ENCODE measurements at places on chromosomes 12 and 14.

GRCh38 chr12:129145381-129145780, 292.1 kb downstream of the GLT1D1 start:
- DNase-seq, result no peak

DNA sequence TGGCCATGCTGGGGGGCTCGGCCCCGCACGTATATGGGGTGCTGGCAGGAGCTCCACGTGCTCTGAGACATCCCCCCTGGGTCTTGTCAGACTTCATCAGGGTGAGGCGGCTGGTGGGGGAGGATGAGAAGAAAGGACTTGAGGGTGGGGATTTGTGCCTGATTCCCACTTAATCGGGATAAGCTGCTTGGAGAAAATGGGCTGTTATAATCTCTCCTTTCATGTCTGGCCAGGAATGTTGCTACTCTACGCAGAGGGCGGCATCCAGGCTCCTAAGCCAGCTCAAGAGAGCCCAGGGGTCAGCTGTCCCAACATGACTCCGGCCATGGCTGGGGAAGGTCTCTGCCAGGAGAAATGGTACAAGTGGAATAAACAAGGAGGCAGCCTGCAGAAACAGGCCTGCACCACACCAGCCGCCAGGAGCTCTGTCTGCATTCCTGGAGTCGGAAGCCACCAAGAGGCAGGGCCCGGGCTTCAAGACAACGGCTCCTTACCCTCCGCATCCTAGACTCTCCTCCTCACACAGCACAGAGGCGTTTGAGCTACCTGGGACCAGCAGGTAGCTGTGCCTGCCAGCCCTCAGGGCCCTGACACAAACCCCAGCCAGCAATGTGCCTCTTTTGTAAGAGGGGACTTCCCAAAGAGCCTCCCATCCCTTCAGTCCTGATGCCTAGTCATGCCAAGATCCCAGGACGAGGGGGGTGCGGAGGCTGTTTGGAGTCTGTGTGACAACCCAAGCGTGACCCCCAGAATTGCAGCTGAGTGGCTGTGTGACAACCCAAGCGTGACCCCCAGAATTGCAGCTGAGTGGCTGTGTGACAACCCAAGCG, 195.8 kb upstream of the DIO3 start:
- DNase-seq, result peak; percentile 33

GRCh38 chr12:127886827-127887226, 380.1 kb upstream of the TMEM132C start:
- no peak for DNase-seq

DNA sequence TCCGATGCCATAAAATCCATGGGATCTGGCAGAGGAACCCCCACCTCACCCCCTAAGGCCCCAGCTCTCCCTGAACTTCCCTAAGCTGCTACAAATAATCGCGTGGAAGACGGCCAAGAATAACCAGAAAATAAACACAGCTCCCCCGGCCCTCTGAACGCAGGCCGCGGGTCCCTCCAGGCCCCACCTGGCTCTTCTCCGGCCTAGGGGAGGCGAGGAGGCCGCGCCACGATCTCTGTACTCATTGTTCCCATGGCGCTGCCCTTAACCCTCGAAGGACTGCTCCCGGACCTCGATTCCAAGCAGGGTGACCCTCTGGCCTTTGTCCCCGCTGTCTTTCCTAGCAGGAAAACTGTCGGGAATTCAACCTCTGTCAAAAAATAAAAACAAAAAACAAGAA, 33.9 kb upstream of the TBX5 start:
- no peak for DNase-seq

DNA sequence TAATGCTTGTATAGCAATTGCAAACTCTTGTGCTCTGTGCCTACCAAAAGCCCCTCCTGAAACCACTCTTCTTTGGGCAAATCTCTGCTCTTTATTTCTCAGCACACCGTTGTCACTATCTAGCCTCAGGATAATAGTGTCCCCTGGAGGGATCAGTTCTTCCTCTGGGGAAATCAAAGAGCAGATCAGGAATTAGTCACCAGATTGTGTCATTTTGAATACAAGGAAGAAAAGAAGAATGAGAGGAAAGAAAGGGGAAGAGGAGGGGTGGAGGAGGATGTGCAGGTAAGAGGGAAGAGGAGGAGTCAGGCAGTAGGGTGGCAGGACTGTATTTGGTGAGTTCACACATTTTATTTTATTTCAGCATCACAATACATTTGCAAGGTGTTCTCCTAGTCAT, 256.4 kb downstream of the GRIN2B start:
- DNase-seq, result peak; percentile 71

GRCh38 chr12:4564818-4565217, 2.8 kb downstream of the DYRK4 start:
- no peak for DNase-seq

DNA sequence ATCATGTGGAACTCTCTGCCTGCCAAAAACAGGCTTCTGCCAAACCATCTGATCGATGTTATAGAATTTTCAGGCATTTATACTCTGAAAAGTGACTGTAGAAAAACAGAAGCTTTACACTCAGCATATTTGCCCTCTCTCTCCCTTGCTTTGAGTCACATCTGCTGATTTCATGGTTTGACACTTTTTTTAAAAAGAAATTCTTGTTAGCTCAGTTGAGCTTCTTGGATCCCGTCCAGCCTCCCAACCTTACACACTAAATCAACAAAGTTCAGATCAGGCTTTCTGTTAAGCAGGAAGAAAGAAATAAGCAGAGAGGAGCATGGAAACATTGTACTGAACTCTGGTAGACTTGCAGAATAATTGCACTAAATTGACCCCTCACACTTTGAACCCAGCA, 193.6 kb upstream of the SEL1L start:
- DNase-seq, result peak; percentile 48

DNA sequence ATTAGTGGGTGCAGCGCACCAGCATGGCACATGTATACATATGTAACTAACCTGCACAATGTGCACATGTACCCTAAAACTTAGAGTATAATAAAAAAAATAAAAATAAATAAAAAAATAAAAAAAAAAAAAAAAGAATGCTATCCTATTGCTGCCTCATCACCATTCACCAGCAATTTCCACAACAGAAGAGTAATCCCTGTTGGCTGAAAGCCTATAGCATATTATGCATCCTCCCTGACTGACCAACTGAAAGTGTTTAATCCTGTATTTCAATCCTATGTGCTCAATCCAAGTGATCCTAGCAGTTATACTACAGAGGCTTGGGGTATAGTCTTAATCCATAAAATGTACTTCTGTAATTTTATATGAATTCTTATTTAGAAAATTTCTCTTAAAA, 18.5 kb downstream of the DICER1 start:
- no peak for DNase-seq

- peak; percentile 6 for DNase-seq
These were observed 45.9 kb downstream of the IFNG start for GRCh38 chr12:68113644-68114043.

DNA sequence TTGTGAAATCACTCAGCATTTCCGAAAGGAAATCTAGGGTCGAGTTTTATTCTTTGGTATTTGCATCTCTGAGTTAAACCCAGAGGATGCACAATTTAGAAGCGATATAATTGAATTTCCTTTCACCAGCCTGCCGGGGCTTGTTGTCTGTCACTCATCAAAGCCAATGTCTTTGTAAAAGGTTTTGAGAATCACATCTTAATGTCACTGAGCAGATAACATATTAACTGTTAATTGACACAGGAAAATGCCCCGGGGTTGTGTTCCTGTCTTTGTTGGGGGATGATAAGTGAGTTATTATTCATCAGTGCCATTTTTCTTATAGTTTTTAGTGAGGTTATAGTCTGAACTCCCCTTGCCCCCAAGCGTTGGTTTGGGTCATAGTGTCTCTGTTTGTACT, 73.4 kb downstream of the DUSP6 start:
- no peak for DNase-seq

DNA sequence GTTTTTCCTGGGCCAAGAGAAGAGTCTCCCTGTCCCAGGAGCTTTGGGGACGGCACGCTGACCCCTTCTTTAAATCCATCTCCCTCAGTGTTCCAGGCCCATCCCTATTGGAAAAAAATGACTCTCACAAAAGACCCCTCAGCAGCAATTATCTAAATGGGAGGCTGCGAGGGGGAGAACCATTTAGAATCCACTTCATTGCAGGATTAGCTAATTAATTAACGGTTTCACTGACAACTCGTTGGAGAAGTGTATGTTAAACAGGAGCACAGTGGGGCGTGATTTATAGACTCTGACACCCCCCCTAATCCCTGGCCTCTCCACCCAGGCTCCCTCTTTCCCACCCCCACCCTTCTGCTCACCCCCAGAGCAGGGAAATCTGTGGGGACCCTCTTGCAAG, 162.8 kb upstream of the LHX5 start:
- DNase-seq, result no peak

- DNase-seq, result no peak
These were observed 190.7 kb upstream of the PPFIA2 start for GRCh38 chr12:81949841-81950308.

DNA sequence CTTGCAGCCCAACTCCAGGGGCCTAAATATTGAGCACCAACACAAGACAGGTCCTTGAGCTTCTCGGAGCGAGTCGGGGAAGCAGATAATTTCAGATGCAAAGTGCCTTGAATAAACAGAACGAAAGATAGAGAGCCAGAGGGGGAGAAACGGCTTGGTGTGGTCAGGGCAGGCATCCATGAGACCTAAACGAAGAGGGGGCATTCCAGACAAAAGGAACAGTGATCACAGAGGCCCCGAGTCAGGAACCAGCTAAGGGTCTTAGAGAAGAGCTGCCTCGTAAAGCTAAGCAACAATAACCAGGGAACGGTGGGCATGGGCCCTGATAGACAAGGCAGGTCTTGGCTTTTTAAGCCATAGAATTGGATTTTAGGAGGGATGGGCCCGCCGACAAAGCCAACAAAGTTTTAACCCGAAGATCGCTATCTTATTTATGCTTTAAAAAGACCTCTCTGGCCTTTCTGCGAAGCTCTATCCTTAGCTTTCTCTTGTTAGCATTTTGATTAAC, 421 bp upstream of the ACADS start:
- no peak for DNase-seq

GRCh38 chr14:94332587-94332986, 9.5 kb upstream of the SERPINA6 start:
- DNase-seq, result no peak

GRCh38 chr14:56196274-56196673, 78.1 kb downstream of the PELI2 start:
- DNase-seq, result no peak

DNA sequence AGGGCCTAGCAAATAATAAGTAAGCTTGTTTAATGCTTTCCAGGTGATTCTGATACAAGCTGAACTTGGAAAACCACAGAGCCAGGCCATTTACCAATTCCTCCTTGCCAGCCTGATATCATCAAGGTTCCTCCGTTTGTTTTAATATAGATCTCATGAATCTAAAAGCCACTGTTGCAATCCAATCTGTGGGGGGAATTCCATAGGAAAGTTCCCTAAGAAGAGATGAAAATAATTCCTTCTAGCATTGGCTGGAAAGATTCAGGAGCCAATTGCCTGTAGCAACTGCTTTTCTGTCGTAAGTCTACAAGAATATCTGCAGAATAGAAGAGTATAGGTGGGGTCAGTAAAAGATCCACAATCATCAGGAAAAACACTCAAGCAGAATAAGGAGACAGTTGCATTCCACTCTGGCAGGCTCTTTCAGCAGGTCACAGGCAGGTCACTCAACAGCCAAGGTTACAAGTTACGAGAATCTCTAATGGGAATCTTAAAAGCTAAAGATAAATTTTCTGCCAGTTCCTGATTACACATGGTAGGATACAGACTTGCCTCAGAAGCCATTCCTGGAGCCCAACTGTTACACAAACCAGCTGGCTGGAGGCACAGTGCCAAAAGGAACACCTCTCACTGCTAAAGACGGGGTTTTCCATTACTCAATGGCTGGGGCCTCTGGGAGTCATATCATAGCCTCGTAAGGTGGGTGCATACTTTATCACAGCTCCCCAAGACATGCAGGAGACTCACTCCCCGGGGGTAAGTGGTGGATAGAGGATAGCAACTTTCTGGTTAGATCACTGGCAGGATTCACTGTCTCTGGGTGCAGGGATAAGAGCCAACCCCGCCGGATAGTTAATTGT, 43.6 kb downstream of the FGD6 start:
- peak; percentile 93 for DNase-seq

DNA sequence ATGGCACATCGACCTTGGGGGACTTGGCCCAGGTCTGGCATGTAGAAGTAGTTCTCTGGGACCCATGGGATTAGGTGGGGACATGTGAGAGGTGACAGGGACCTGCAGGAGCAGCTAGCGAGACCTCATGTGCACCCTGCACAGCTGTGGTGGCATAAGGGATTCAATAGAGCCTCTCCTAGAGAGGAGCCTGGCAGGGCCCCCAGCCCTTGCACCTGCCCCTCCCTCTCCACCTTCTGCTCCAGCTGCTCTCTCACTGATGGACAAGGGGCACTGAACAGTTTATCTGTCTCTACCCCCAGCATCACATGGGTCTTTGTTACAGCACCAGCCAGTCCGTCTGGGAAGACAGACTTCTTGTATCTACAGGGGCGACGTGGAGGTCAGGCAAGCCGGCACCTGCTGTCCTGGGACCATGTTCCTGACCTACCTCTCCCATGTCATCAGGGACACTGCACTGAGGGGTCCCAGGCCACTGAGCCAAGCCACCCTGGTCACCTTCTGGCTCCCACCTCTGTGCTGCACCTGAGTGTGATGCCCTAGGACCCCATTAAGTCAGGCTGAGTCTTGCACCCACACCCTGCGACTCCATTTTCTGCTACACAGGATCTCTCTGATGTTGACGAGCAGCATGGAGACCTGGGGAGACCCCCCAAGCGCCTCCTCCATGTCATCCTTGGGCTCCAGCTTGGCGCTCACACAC, 32.6 kb downstream of the DDX11 start:
- no peak for DNase-seq

DNA sequence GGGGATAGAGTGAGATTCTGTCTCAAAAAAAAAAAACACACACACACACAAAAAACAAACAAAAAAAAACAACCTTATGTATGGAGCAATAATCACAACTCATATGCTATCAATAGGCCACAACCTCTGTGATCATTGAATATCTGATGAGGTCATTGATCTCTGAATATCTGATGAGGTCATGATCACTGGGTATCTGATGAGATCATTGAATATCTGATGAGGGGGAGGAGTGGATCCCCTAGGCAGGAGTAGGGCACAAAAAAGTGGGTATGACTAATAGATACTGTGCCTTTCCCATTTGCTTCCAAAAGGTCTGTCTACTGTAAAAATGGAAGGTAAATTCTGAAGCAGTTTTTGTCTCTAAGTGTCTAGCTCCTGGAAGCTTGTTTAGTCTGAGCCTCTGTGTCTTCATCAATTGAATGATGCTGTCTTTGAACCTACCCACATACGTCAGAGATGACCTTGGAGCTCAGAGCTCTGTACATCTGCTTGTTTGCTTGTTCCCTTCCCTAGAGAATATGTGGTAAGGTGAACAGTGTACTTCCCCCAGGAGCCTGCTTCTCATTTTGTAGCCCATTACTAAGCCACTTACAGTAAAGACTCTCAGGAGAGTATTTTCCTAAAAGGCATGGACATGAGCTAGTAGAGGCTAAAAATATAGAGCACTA, 13.6 kb downstream of the PAH start:
- no peak for DNase-seq

Measured in kidney tubule cell (primary cell).